ENCODE measurements at places on chromosomes 16 and 17.

DNA sequence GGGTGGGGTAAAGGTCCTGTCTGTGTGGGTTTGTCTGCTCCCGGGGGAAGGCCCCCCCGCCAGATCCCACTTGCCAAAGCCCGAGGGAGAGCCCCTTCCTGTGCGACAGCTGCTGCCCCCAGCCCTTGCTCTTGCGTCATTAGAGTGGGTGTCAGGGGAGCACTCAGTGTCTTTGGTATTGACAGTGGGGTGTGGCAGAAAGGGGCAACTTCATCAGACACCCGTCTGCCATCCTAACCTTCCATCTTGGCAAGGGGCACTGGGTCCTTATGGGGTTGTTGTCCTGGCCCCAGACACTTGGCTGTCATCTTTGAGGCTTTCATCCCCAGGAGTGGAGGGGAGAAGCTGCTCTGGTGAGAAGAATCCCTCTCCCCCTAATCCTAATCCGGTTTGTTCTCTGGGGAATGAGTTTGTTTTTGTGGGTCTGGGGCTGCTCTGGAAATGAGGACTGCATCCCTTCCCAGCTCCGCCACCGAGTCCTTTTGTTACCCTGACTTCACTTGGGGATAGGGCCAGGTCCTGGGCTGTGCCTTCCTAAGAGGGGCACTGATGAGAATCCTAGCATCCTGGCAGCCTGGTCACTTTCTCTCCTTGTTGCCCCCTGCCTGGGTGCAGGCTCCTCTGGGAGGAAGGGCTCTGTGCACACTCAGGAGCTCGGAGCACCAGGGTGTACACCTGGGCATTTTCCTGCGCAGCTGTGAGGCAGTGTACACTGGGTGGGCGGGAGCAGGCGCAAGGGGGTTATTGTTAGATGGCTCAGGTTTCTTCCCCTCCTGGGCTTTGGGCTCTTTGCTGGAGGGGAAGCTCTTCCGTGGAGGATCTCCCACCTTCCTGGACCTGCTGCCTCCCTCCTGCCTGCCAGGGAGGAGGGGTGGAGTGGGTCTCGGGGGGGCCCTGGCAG lies 21.1 kb downstream of the GJD3 start:
- no peak for DNase-seq

DNA sequence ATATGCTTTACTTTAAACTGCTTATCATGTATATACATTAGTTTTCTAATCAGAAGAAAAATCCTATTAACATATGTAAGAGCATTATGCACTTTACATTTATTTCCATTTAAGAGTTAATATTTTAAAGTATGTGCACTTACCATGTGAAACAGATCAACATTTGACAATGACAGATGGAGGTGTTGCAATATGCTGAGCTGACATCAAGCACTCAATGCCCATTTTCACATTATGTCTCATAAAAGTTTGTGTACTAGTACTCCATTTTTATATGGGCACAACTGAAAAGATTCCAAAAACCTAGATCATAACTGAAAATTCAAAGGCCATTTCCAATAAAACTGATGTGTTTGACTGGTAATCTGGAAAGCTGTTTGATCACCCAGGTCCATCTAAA lies 420.9 kb upstream of the SOX9 start:
- DNase-seq = no peak

DNA sequence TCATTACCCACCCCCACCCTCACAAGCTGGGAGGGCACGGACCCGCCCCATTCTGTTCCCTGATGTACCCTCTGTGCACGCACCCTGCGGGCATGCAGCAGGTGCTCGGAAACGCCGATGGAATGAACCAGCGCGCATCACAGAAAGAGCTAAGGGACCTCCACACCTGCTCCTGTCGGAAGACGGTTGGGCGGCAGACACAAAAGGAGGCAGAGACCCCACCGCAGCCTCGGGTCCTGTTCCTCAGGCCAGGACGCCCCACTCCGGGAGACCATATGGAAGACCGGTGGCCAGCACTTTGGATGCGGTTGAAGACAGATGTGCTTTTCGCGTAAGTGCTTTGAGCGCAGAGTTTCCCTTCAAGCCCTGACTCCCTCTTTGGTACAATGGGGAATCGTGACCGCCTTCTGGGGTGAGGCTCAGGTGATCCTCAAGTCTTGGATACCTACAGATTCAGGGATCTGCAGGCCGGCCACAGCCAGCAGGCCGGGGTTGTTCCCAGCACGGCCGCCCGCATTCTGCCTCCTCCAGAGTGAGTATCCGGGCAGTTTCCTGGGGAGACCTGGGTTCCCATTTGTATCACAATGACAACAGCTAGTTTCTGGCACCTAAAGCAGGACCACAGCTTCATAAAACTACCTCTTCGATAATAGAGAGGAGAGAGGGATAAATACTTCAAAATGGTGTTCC lies 123.1 kb downstream of the FOXL1 start:
- DNase-seq = no peak

GRCh38 chr17:78125976-78126894 lies 2.3 kb downstream of the TMC6 start:
- DNase-seq = no peak

All from cerebellum (tissue), 4 donors.